Right atrium auricular region (tissue), 2 donors: ENCODE measurements at places on chromosomes 11 and 22. TPM values are rescaled to one million over a fixed set of nuclear protein-coding genes. Genes with fewer than 3 reads are reported as not detected.

MRPL21 gene
- 63.2 TPM for total RNA-seq

LINC01488 gene
- not detected for total RNA-seq

DNA sequence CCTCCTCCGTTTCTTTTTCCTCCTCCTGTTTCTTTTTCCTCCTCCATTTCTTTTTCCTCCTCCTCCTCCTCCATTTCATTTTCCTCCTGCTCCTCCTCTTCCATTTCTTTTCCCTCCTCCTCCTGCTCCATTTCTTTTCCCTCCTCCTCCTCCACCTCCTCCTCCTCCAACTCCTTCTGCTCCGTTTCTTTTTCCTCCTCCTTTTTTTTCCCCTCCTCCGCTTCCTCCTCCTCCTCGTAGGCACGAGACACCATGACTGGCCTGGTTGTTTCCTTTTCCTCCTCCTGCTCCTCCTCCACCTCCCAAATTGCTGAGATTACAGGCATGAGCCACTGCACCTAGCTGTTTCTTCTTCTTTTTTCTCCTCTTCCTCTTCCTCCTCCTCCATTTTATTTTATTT, 25.6 kb upstream of the DRICH1 start:
- DNase-seq: no peak

- DNase-seq: no peak
Measured at GRCh38 chr11:79342686-79343085, 98.1 kb downstream of the TENM4 start.

APOA5 gene
- not detected for total RNA-seq
